ENCODE measurements at places on chromosomes 3 and 15. TPM values are rescaled to one million over a fixed set of nuclear protein-coding genes. Genes with fewer than 3 reads are reported as not detected.

DNA sequence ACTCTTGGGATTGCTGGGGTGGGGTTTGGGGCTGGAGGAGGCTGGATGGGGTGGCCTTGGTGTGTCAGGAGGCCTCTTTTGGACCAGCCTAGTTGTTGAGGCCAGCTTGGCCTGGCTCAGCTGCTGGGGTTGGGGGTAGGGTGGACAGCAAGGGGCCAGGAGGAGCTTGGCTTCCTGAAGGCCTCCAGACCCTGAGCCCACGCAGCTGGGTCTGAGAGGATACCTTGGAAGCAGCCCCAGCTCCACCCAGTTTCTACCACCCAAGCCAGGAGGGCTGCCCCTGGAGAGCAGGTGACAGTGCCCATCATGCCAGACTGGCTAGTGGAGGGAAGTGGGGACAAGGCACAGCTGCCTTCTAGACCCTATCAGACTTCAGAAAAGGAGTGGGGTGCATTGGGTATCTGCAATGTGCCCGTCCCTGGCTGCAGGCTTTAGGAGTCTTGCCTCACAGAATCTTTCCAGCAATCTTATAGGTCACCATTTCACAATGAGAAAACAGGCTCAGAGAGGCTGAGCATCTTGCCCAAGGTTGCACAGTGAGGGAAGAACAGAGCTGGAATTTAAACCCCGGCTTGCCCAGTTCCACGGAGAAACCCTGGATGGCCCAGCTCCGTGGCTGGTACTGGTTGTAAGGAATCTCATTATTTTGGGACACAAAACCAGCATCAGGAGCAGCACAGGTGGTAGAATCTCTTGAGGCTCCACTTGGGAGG, 83.0 kb downstream of the LINGO1 start:
- no peak for DNase-seq

Gene ECE2
- total RNA-seq = not detected

DNA sequence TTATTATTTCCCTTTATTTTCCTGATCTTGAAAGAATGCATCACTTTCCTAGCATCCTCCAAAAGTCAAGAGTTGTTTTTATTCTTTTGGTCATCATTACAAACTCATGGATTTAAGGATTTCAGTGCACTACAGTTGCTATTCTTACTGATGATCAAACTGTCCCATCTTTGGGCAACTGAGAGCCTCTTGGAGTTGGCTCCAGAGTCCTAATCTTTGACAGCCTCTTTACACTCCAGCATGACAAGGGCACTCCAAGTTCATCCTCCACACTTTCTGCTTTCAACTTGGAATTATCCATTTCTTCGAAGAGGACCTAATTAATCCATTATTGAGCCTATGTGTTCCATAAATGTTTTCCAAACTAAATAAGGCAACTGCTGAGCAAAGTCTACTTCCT, 5.7 kb downstream of the UACA start:
- no peak for DNase-seq

GRCh38 chr15:41790756-41791546, 16.7 kb downstream of the MAPKBP1 start:
- DNase-seq = peak; percentile 74

- DNase-seq = no peak
Measured at GRCh38 chr3:195058336-195059005, 212.5 kb downstream of the XXYLT1 start.

Gene ITGB5
- 184 TPM for total RNA-seq

Gene HYAL1
- total RNA-seq = 7.1 TPM

Gene CEMIP
- total RNA-seq = 0.11 TPM

- DNase-seq = no peak
Measured at GRCh38 chr3:52238193-52238760, 681 bp downstream of the TWF2 start.

DNA sequence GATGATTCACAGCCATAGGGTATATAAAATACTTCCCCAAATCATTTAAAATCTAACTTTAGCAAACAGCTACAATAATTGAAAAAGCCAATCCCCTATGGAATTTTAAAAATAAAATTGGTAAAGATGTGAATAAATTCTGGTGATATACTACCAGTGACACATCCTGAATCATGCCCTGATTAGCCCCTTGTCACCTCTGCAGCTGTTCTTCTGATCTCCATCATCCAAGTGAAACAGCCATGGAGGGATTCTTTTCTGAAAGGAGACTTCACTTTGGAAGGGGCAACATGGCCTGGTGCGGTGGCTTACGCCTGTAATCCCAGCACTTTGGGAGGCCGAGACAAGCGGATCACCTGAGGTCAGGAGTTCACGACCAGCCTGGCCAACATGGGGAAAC, 115.6 kb upstream of the MLF1 start:
- DNase-seq = no peak

DNA sequence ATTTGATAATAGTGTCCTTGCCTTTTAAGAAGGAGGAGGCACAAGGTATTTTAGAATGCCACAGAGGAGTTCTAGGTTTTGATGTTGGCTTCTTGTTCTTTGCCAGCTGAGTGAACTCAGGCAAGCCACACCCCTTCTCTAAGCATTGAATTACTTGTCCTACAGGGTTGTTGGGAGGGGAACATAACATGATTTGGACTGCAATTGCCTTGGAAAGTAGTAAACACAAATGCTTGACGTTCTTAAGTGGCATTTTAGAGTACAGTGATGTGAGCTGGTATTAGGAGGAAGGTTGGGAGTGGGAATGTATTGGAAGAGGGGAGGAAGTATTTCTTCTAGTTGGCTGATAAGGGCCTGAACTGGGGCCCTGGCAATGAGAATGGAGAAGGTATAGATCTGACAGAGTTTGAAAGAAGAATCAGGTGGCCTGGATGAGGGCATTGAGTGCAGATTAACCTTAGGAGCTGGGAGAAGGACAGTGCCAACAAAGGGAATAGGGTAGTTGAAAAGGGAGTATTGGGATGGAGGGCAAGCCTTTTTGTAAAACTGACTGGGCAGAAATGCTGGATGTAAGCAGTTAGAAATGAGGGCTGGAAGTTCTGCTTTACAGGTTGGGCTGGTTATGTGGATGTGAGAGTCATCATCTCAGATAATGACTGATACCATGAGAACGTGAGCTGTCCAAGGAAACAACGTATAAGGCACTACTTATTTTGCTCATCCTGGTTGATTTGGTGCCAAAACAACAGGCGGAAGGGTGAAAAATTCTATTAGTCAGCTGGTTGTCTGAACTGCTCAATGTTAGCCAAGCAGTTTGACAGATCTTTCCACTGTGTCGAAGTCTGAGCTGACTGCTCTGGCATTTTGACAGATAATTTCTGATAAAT, 16.7 kb downstream of the KAT2B start:
- peak; percentile 66 for DNase-seq

GRCh38 chr3:127171721-127172120, 21.2 kb upstream of the PRR23E start:
- no peak for DNase-seq

DNA sequence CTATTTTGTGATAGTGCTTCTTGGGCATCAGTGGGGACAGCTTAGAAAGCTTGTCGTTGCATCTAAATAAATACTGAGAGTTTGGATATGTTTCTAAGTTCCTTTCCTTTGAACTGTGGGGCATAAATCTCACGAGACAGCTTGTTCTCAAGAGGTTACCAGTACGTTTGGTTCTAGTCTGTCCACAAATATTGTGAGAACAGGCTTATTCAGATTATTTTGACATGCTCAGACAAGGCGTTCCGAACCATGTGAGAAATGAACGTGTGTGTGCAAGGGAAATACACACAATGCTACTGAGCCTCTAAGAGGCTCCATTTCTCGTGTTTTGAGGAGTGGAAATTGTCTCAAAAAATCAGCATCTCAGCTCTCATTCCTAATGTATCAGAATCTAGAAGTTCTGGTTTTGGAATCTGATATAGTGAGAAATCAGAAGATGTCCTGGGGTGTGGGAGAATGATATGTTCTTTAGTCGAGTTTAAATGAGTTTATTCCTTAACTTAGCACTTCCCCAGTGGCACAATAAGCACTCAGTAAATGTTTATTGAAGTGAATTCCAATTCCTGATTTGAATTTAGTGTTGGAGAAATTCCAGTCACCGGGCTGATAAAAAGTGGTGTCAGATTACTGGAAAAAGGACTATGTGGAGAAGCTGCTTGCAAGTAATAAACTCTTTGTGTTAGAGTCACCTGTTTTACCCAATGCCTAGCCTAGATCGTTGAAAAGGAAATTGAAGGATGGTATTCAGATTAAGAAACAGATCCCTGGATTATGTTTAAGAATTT, 481.5 kb downstream of the LPP start:
- no peak for DNase-seq

Gene GRK7
- total RNA-seq = not detected

DNA sequence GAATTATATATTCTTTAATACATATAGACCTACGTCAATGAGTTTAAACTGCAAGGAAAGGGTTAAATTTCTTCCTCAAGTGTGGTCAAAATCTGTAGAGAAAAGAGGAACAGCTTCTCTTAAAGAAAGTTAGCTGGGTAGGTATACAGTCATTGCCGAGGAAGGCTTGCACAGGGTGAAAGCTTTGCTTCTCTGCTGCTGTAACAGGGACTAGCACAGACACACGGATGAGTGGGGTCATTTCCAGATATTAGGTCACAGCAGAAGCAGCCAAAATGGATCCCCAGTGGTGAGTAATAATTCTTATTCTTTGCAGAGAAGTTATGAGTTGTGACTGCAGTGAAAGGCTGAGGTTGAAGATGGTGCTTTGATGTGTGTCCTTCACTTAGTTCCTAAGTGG, at the start of gene CD86:
CD86 (plus strand) TSS at position 148 of the 400 bp plus-strand sequence; CDS start at position 276, 128 bp downstream.
- no peak for DNase-seq

Gene CHL1
- total RNA-seq = not detected

- no peak for DNase-seq
Measured at GRCh38 chr3:127124120-127124519, 68.8 kb upstream of the PRR23E start.

Gene ZNF385D
- total RNA-seq = 0.79 TPM

All from pulmonary artery endothelial cell (primary cell).